ENCODE measurements at places on chromosomes 13 and 19.

DNA sequence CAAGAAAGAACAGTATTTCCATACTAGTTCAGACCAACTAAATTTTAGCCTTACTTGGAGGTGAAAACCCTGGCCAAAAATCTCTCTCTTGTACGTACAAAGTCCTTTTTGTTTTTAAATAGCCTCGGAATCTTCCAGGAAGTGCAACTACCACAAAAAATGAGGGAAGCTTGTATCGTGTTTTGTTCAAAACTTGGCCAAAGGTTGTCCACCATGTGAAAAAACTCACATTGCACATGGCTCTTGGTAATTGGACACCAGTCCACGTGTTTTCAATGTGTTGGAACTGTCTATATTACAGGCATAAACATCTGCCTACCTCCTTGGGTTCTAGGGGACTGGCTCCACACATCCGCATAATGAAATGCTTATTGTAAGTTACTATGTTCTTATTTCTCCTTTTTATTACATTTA lies 15.2 kb upstream of the STRN4 start:
- no peak for DNase-seq

DNA sequence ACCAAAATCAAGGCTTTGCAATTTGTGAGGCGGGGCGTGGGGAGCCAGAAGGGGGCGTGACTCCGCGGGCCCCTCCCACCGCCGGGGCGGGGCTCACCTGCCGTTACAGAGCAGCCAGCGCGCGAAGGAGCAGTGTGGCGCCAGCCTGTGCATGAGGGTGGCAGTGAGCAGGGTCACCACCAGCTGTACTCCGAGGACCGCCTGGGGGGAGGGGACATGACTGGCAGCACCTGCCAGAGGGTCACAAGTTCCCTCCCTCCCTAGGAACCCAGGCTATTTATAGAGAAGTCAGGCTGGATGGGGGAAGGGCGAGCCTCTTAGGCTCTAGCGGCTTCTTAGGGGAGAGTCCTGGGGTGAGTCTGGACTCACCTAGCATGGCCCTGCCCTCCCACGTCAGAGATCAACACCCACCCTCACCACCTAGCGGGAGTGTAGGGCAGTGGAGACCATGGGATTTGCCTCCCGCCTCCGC lies 3.6 kb downstream of the TMEM161A start:
- DNase-seq = no peak

- DNase-seq = no peak
These were observed 10.5 kb upstream of the ELL start for GRCh38 chr19:18532168-18532890.

- DNase-seq = no peak
These were observed 491.0 kb downstream of the FGF9 start for GRCh38 chr13:22161871-22162270.

- DNase-seq = no peak
These were observed 52.0 kb upstream of the ARGLU1 start for GRCh38 chr13:106619688-106620555.

- DNase-seq = no peak
These were observed 2136.8 kb downstream of the PCDH9 start for GRCh38 chr13:65093357-65093756.

All from T follicular helper cell (primary cell).